AG20443 (cell line): ENCODE measurements at places on chromosomes 13 and 19.
A peak's percentile ranks its signal among the peaks of the same experiment; 100 is the strongest.

DNA sequence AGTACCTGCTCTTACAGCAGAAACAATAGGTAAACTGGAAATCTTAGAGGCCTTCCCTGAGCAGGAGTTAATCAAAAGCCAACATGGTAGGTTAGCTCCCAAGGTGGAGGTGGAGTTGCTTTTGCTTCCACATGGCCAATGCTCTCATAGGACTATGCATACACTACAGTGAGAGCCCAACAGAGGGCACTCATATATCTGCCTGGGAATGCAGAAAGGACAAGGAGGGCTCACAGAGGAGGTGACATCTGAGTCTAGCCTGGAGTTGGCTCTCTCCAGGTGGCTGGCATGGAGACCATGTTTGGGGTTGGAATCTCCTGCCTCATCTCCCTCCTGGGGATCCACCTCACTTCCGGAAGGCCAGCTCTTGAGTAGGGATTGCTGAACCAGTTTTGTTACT lies 34.6 kb downstream of the ATP8A2 start:
- no peak for DNase-seq

DNA sequence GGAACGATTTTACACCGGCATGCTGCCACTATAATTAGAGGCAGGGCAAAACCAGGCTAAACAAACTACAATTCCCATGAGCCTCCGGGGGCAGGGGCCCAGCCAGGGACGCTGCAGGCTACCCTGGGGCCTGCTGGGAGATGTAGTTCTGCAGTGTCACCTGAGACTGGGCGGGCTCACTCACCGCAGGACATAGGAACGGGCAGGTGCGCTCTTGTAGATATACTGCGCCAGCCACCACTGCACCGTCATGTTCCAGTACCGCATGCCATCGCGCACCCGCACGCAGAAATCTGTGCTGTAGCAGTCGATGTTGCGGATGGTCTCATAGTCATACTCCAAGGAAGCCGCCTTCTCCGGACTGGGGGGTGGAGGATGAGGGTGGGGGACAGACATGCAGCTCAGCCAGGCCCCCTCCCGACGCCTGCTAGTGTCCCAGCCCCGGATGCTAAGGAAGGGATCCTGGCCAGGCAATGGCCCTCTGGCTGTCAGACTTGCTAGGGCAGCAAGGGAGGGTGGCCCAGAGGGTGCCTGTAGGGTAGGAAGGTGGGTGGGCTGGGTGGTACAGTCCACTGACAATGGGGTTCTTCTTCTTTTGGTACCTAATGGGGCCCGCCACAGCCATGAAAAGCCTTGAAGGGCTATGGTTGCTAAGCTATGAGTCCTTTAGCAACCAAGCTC lies 5.8 kb upstream of the TMC4 start:
- DNase-seq, result no peak

GRCh38 chr13:19961924-19962323 lies 3.4 kb downstream of the ZMYM2 start:
- DNase-seq, result no peak

DNA sequence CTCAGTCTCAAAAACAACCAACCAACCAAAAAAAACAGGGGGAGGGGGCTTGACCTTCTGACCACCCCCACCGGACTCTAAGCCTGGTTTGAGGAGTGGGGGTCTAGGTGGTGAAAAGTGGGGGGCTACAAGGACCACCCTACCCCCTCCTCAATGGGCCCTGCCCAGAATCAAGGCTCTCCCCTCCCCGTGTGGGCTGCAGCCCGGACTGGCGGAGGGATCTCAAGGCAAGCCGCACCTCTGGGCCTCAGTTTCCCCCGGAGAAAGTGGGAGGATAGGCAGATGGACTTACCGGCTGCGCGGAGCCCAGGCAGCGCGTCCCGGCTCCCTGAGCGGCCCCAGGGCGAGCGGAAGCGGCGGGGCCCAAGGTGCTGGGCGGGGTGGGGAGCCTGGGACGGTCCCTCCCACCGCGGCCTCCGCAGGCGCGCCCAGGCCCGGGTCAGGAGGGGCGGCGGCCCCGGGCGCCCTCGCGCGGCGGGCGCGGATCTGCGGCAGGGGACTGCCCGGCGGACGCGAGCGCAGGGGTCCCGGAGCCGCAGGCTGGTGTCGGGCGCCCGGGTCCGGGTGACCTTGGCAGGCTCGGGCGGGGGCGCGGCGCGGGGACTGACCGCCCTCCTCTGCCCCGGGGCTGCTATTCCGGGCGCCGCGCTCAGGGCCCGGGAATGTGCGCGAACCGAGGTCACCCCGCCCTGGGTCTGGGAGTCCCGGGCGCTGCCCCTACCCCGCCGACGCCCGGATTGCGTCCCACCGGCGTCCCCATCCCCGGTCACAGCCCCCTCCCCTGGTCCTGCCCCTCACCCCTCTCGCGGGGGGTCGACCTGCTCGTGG lies at the start of gene ADAMTSL5:
TSS of gene ADAMTSL5 (minus strand) at position 349 of the 828 bp plus-strand sequence. CDS start 2,076 bp downstream, outside the sequence.
- peak; percentile 89 for DNase-seq

DNA sequence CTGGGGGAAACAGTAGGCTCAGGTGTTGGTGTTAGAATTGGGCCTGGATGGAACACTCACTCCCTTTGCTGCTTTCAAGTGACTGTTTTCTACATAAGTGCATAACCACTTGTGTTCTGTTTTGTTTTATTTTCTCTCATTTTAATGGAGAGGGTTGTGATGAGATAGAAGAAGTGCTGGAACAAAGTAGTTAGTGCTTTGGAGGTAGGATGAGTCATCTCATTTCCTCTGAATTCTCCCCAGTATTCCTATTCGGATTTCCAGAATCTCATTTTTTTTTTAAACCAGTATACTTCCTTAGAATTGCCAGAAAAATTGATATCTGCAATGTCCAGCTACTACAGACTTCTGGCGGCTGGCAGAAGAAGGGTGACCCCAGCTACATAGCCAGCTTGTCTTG lies 575.9 kb downstream of the MYO16 start:
- no peak for DNase-seq

- DNase-seq, result no peak
These were observed 75.2 kb downstream of the TNFSF11 start for GRCh38 chr13:42649141-42649540.

GRCh38 chr13:39554371-39554770 lies 48.6 kb downstream of the LHFPL6 start:
- DNase-seq, result peak; percentile 50

- DNase-seq, result peak; percentile 68
These were observed at the start of gene DAZAP1 for GRCh38 chr19:1407528-1408299. Gene DAZAP1 (plus strand): TSS chr19:1407586. CDS start chr19:1407774, 188 bp downstream.

- peak; percentile 83 for DNase-seq
These were observed 2.7 kb upstream of the PLIN3 start for GRCh38 chr19:4870025-4870700.

DNA sequence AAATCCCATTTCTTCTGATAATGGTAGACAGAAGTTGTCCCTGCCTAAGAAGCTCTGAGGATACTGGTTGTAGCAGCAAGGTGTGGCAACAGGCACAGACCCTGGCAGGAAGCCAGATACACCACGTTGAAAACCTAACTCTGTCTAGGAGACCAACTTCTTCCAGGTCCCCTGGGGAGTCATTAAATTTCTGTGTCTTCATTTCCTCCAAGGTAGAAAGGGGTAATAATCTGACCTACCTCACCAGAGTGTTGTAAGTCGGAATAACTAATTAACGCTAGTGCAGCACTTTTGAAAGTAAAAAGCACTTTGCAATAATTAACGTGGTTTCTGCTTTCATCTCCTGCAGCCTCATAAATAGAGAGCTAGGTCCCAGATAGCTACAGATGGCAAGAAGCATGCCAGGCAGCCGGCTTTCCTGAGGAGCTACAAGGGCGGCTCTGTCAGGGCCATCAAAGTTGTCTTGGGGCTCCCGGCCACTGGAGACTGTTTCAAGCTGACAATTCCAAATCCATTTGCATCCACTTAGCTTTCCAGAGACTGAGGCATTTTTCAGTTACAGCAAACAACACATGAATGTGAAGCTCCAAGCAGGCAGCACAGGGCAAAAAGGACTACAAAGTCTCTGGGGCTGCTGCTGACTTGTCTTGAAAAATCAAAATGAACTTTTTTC lies 176.2 kb downstream of the FOXO1 start:
- no peak for DNase-seq

GRCh38 chr13:26509491-26509890 lies 48.0 kb upstream of the WASF3 start:
- no peak for DNase-seq

GRCh38 chr13:32737111-32737571 lies 150.9 kb downstream of the PDS5B start:
- DNase-seq, result peak; percentile 7

DNA sequence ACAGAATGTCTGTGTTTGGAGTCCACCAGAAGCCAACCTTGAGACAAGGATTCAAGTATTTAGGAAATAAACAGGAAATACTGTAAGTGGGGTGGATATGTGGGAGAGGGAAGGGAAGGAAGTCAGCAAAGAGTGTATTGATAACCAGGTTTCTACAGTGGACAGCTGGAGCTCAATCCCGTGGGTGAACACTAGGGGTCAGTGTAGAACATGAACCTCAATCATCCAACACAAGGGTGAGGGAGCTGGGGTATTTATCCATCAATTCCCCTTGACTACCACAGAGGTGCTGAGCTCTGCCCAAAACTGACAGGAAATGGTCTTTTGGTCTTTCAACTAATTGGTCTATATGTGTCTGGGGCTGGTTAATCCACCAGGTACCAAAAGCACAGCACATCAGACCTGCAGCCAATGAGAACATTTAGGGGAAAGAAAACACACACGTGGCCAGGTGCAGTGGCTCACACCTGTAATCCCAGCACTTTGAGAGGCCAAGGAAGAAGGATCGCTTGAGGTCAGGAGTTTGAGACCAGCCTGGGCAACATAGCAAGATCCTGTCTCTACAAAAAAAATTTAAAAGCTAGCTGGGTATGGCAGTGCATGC lies 5.6 kb upstream of the SYDE1 start:
- DNase-seq, result peak; percentile 49

DNA sequence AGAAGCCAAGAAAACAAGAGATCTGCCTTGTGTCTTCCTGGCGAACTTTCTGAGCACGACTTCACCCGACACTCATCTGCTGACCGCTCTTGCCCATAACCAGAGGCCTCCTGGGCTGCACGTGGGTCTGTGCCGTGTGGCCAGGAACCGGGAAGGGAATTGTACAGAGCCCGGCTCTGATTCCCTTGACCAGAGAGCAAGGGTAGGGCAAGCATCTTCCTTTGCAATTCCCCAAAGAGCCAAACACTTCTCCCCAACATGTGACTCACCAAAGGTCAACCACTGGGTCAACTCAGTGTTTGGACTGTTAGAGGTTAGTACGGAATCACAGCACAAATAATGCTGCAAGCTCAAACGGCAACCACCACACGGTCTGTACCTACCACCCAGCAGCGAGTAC lies 48.9 kb downstream of the KLF2 start:
- no peak for DNase-seq

- no peak for DNase-seq
These were observed 27.7 kb downstream of the TUBA3C start for GRCh38 chr13:19153782-19154450.

GRCh38 chr13:40580566-40581276 lies 85.7 kb downstream of the FOXO1 start:
- no peak for DNase-seq

DNA sequence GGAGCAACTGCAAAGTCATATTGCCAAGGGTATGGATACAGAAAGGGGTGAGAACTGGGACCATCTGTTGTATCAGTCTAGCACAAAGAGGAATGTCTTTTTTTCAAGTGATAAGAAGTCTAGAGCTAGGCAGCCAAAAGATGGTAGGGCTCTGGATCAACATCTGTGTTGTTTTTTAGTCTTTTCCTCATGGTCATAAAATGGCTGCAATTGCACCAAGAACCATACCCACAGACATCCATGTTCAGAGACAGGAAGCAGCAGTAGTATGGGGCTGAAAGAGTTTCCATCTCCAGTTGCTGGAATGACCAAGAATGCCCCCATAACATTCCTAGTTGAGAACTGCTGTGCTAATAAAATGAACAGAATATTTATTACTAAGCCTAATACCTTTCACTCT lies 25.6 kb downstream of the KCNC3 start:
- DNase-seq, result no peak

DNA sequence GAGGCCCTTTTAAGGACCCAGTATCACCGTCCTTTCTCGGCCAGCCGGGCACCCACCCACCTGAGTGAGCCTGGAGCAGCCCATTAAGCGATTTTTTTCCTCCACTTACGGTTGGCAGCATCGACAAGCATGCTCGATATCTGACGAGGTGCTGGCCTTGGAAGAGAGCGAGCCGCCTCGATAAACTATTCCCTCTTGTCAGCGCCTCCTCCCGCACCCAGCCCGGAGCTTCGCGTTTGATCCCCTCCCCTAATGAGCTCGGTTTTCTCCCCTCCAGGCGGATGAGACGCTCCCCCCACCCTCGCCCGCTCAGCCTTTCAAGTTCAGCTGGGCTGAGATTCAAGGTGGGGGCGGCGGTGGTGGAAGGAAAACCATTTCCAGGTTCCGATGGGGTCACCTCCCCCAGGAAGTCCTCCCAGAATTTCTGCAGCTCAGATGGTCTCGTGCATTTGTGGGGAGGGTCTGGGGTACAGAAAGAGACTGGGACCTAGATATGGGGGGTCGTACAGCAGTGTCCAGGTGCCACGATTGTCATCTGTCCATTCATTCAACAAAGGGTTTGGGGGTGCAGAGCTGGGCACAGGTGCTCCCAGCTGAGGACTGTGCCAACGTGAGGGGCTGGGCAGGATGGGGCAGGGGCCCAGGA lies 18.9 kb upstream of the ONECUT3 start:
- DNase-seq, result no peak

DNA sequence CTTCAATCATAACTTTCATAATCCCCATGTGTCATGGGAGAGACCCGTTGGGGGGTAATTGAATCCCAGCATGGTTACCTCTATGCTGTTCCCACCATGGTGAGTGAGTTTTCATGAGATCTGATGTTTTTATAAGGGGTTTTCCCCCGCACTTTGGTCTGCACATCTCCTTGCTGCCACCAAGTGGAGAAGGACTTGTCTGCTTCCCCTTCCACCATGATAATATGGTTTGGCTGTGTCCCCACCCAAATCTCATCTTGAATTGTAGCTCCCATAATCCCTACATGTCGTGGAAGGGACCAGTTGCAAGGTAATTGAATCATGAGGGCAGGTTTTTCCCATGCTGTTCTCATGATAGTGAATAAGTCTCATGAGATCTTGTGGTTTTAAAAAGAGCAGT lies 524.9 kb downstream of the SLITRK5 start:
- DNase-seq, result no peak

DNA sequence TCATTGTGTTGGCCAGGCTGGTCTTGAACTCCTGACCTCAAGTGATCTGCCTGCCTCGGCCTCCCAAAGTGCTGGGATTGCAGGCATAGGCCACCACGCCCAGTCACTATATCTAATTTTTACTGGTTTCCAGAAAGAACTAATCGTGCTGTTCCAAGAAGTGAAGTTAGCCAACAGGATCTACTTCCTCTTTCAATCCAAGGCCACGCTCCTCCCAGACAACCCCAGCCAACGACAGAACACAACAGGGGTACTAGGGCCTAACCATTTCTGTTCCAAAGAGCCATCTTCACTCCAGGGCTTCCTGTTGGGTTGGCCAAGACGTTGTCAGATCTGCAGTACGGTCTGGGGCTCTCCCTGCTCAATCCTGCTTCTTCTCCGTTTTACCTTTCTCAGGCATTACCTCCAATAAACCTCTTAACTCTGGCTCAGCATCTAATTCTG lies 7.0 kb upstream of the LSM14A start:
- DNase-seq, result no peak

GRCh38 chr13:75550159-75550567 lies 572 bp downstream of the UCHL3 start:
- DNase-seq, result peak; percentile 63

- DNase-seq, result no peak
These were observed 633 bp downstream of the SHISA7 start for GRCh38 chr19:55442372-55442961.

GRCh38 chr13:109412283-109412901 lies 374.0 kb downstream of the IRS2 start:
- DNase-seq, result peak; percentile 69

GRCh38 chr13:81377921-81378320 lies 1037.0 kb upstream of the SPRY2 start:
- DNase-seq, result no peak
